ENCODE measurements at places on chromosomes 3 and 15.

- DNase-seq = no peak
Observed at GRCh38 chr3:121488628-121489027, 57.2 kb downstream of the POLQ start.

GRCh38 chr3:138642226-138642926 is 33.8 kb downstream of the FAIM start:
- DNase-seq = no peak

DNA sequence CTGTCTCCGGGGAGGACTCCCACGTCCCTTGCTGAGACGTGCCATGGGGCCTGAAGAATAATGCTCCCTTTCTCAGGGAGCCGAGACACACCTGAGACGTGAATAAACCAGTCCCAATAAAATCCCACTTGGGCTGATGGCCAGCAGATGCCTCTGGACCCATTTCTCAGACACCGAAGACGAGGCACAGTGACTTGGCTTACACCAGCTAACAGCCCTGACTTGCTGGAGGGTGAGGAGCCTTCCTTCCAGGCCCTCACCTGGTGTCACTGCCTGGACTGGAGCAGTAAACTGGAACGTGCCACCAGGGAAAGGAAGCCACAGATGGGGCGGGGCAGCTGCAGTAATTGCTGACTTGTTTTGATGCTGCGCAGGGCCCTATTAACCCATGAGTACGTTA is 189.7 kb downstream of the PDZRN3 start:
- DNase-seq = no peak

- DNase-seq = no peak
Observed at GRCh38 chr3:22239011-22239410, 488.0 kb upstream of the ZNF385D start.

GRCh38 chr3:74434406-74434805 is 180.1 kb downstream of the CNTN3 start:
- no peak for DNase-seq

DNA sequence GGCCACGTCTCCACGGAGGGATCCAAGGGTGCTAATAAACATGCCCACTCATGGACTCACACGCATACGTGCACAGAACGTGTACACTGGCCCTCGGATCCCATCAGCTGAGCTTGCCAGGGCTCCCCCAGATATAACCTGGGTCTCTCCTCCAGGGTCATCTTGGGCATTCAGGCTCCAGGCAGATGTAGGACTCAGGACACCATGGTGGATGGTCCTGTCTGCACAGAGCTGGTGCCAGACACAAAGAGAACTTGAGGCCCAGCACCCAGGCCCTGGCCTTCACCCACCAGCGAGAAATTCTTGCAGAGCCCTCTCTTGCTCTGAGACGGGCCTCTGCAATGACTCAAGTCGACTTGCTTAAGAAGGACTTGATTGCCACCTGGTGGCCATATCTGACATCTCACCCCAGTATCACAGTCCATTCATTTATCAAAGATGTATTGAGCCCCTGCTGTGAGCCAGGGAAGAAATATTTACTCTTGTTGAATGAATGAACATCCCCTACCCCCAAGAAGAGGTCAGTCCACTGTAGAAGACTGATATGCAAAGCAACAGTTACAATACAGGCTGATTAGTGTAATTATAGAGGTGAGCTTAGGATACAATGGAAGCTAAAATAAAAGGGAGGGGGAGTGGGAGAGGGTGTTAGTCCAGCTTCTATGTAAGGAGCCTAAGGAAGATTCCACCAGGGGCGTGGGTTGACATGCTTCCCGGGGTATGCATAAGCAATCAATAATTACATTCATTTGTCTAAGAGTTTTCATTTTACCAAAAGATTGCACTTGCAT is 34.2 kb upstream of the VPS8 start:
- DNase-seq = peak; percentile 65

GRCh38 chr3:134337511-134338200 is 36.6 kb downstream of the AMOTL2 start:
- no peak for DNase-seq

GRCh38 chr3:99317201-99317600 is 321.2 kb upstream of the COL8A1 start:
- DNase-seq = no peak

DNA sequence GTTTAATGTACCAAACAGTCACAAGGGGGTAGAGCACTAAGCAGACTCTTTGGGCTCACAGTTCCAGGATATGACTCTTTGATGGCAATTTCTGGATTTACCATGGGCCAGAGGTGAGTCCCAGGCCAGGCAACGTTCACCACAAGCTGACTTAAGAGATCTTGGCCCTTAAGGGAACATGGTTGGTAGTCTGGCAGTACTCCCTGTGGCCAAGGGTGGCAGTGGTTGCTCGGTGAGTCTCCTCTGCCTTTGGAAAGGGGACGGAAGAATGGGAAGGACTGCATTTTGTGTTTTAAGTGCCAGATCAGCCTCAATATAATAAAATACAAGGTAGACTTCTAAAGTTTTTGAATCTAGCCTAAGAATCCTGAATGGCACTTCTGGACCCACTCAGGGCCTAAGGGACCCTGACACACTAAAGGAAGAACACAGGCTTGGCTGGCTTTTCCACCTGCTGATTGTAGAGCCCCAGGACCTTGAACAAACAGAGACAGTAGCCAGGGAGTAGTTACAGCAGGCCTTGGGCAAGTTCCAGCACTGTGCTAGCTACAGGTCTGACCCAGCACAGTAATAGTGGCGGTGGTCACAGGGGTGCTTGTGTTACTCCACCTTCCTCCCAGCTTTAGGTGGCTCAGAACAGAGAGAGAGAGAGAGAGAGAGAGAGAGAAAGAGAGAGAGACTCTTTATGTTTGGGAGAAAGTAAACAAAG is 730.7 kb upstream of the ALCAM start:
- DNase-seq = no peak

GRCh38 chr3:60101621-60102020 is 1051.8 kb upstream of the CFAP20DC start:
- no peak for DNase-seq
